ENCODE measurements at places on chromosomes 16 and 17.
A peak's percentile ranks its signal among the peaks of the same experiment; 100 is the strongest.

DNA sequence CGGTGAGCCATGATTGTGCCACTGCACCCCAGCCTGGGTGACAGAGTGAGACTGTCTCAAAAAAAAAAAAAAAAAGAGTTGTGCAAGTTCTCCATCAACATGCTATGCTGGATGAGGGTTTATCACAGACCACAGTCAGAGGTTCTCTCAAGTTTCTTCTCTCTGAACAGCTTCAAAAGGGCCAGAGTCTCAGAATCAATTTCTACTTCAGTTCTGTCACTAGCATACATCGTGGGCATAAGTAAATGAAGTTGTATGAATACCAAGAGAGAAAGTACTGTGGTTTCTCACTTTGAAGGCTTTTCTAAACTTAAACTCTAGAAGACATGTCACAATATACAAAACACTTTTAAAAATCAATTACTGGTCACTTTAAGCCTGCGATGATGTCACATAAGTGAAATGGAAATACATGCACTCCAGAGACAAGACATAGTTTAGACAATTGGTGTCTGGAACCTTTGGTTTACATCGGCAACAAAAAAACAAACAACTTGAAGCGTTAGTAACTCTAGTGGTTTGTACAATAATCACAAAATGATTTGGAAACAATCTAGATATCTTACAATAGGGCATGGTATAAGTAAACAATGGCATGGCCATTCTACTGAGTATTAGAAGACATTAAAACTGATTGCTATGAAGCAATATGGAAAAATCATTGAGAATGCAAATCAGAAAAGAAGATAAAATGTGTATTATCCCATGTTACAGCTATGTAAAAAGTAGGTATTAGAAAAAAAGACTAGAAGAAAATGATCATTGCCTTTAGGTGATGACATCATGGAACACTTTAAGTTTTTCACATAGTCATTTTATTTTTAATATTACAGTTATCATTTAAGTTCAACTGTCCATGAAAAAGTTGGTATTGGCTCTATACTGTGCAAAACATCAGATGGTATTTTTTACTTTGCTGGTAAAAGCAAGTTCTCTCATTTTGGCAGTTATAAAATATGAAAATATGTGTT lies 232.3 kb downstream of the ZFHX3 start:
- H3K36me3 ChIP-seq: no peaks in the 10 kb centered on the region
- no peak overlapping the region for H3K27ac ChIP-seq
- peaks cover 13% of the 10 kb centered on the region for H3K4me1 ChIP-seq
- no peak for DNase-seq
- no peaks in the 10 kb centered on the region for H3K27me3 ChIP-seq
- H3K4me3 ChIP-seq: no peak overlapping the region

GRCh38 chr16:56120447-56121155 lies 70.7 kb upstream of the GNAO1 start:
- H3K36me3 ChIP-seq: no peaks in the 10 kb centered on the region
- no peak for DNase-seq
- H3K4me1 ChIP-seq: peaks cover 31% of the 10 kb centered on the region
- H3K27me3 ChIP-seq: no peaks in the 10 kb centered on the region
- no peak overlapping the region for H3K4me3 ChIP-seq
- no peak overlapping the region for H3K27ac ChIP-seq

DNA sequence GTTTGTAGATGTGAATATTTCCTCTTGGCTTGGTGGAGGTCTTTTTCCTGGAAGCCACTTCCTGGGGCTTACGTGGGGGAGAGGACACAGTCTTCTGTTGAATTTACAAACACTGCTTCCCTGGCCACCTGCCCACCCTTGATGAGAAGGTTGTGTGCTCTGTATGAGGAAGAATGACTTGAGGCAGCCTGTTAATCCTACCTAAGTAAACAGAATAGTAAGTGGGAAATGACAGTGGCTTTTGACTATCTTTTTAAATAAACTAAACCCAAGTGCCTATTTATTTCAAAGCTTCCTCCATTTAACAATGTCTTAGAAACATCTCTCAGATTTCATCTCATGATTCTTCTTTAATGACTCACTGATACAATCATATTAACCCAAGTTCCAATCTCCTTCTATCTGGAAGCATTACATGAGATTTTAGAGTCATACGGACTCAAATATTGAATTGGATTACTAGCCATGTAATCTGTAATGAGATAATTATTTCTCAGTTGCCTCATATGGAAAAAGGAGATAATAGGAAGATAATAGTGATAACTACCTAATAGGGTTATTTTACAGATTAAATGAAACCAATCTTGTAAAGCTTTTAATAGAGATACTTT lies 96.6 kb upstream of the SMIM36 start:
- H3K27me3 ChIP-seq: no peaks in the 10 kb centered on the region
- no peaks in the 10 kb centered on the region for H3K36me3 ChIP-seq
- peaks cover 17% of the 10 kb centered on the region for H3K4me1 ChIP-seq
- no peak for DNase-seq

GRCh38 chr17:50785946-50786570 lies 18.7 kb upstream of the ANKRD40CL start:
- no peaks in the 10 kb centered on the region for H3K36me3 ChIP-seq
- no peak for DNase-seq
- H3K4me3 ChIP-seq: no peak overlapping the region
- no peaks in the 10 kb centered on the region for H3K27me3 ChIP-seq

- H3K4me1 ChIP-seq: no peaks in the 10 kb centered on the region
- H3K27ac ChIP-seq: no peak overlapping the region
These were observed 6.2 kb upstream of the SLC16A13 start for GRCh38 chr17:7029659-7030058.

- no peaks in the 10 kb centered on the region for H3K27me3 ChIP-seq
- no peak overlapping the region for H3K4me3 ChIP-seq
- DNase-seq: no peak
- H3K27ac ChIP-seq: no peak overlapping the region
- H3K36me3 ChIP-seq: no peaks in the 10 kb centered on the region
These were observed 2.0 kb upstream of the RDM1 start for GRCh38 chr17:35932586-35932985.

DNA sequence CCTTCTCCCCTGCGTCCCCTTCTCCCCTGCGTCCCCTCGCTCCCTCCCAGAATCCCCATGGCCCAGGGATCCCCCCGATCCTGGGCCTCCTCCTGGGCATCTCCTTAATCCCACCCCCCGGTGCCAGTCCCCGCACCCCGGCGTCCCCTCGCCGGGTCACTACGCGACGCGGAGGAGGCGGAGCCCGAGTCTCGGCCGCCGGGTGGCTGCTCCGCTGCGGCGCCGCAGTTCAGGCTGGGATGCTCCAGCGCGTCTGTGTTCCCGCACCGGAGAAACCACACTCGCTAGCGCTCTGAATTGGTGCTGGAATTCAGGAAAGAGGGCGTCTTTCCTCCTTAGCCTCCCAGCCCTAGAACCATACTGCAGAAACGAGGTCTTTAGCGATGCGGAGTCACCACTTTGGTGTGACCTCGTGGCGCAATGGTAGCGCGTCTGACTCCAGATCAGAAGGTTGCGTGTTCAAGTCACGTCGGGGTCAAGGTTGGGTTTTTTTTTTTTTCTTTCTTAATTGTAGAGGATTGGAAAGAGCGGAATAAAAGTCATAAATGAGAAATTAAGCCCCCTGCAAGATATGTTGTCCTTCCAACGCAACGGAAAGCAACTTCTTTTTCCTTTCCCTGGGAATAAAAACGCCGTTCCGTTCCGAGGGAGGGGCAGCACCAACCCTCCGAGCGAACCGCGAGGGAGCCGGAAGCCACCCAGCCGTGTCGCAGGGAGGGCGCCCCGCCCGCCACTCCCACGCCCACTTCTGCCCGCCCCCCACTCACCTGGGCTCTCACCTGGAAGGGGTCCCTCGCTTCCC lies 25.7 kb upstream of the SLC47A1 start:
- no peaks in the 10 kb centered on the region for H3K4me1 ChIP-seq
- DNase-seq: peak; percentile 96
- no peaks in the 10 kb centered on the region for H3K36me3 ChIP-seq
- H3K4me3 ChIP-seq: peak overlapping the region; percentile 72

DNA sequence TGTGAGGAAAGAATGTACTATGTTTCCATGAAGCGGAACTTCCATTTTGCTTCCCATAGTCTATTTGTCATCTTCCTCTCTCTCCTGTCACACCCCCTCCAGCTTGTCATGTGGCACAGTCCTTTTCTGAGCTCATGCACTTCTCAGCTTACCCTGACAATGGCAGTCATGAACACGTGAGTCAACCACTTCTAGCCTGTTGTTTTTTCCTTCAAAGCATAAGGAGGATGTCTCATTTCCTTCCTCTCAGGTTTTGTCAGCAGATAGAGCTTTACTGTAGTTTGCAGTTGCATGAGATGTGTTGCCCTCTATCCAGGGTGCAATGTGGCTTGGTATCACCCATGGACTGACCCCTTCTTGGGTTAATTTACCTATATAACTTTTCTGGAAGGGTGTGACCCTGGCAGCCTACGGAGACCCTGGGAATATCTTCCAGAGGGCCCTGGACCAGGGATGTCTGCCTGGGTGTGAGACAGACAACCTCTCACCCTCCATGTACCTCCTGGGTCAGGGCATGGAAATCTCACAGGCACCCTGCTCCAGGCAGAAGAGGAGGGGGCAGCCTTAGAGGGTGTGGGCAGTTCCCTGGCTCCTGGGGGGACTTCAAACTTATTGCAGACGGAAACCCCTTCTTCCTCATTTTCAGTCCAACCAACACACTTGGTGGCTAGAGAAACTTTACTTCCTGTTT lies 4.0 kb upstream of the ZNF267 start:
- peaks cover 8% of the 10 kb centered on the region for H3K27me3 ChIP-seq
- DNase-seq: no peak
- no peaks in the 10 kb centered on the region for H3K36me3 ChIP-seq
- no peak overlapping the region for H3K27ac ChIP-seq
- no peak overlapping the region for H3K4me3 ChIP-seq

DNA sequence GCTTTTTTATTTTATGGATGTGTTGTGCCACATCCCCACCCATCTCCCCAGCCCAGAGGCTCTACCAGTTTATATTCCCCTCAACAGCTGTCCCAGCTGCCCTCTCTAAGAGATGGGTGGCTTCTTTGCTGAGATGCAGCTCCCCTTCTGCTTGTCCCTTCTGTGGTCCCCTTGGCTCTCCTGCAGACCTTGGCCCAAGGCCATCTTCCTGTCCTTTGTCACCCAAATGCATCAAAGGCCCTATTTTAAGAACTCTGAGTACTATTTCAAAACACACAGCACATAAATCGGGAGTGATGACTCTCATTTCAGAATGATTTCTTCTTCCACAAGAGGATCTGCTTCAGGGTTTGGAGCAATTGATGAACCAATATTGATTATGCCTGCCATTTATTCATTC lies 85.3 kb downstream of the SPACA3 start:
- no peak for DNase-seq
- no peaks in the 10 kb centered on the region for H3K36me3 ChIP-seq
- peaks cover 3% of the 10 kb centered on the region for H3K27me3 ChIP-seq

- peaks cover 54% of the 10 kb centered on the region for H3K4me1 ChIP-seq
- no peak overlapping the region for H3K27ac ChIP-seq
- peak; percentile 47 for DNase-seq
- no peaks in the 10 kb centered on the region for H3K27me3 ChIP-seq
These were observed 4.7 kb upstream of the PIPOX start for GRCh38 chr17:29038085-29038795.

DNA sequence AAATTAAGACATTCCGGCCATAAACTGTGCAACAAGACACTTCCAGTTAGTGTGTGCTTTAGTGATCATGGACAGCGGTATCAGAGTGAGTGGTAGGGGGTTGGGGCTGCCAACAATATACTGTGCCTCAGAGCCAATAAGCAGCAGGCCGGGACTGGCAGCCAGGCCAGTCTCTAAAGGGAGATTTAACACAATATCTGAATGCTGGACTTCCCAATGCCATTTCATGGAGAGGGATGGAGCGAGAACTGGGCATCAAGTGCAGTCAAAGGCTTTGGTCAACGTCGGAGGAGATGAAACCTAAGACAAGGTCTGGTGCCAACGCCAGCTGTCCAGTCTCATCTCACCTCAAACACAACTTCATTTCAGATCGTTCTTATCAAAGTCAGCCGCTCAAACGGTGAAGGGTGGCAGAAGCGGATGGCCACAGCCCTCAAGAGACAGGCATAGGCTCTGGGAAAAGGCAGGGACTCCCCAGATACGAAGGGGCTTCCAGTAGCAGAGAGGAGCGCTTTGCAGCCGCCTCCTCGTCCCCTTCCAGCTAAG lies 935 bp downstream of the USP32 start:
- peak overlapping the region; percentile 94 for H3K27ac ChIP-seq
- H3K36me3 ChIP-seq: no peaks in the 10 kb centered on the region

GRCh38 chr16:65365732-65366715 lies 244.2 kb upstream of the CDH11 start:
- no peaks in the 10 kb centered on the region for H3K4me1 ChIP-seq
- H3K36me3 ChIP-seq: no peaks in the 10 kb centered on the region
- no peaks in the 10 kb centered on the region for H3K27me3 ChIP-seq
- no peak for DNase-seq

DNA sequence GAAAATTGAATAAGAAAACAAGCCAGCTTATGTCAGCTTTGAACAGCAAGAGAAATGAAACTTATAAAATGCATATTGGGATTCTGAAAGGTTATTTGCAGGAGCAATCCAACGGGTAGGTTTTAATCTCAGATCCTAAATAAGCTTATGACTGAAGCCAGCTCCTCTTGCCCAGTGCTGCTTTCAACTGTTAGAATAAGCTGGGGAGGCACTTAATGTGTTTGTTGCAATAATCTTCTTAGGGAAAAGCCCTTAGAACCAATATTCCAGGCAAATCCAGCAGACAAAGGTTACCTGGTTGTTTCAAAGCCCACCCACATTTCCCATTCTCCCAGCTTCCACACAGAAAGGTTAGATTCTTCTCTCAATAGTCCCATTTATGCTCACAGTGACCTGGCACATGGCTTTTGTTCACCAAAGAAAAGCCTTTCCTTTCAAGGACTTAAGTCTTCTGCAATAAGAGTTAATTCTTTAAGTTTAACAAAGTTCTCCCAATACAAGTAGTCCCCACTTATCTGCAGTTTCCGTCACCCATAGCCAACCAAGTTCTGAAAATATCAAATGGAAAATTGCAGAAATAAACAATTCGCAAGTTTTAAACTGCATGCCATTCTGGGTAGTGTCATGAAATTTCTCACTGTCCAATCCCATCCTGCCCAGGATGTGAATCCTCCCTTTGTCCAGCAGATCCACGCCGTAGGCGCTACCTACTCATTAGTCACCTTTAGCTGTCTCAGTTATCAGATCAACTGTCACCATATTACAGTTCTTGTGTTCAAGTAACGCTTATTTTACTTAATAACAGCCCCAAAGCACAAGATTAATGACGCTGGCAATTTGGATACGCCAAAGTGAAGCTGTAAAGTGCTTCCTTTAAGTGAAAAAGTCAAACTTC lies 5.9 kb downstream of the TEX2 start:
- peak overlapping the region; percentile 19 for H3K4me3 ChIP-seq
- H3K36me3 ChIP-seq: no peaks in the 10 kb centered on the region
- H3K4me1 ChIP-seq: peaks cover 43% of the 10 kb centered on the region
- peak; percentile 78 for DNase-seq
- peaks cover 9% of the 10 kb centered on the region for H3K27me3 ChIP-seq
- H3K27ac ChIP-seq: peak overlapping the region; percentile 49

- H3K27me3 ChIP-seq: peaks cover 23% of the 10 kb centered on the region
- no peaks in the 10 kb centered on the region for H3K36me3 ChIP-seq
- H3K4me3 ChIP-seq: peak overlapping the region; percentile 23
- peaks cover 40% of the 10 kb centered on the region for H3K4me1 ChIP-seq
These were observed 1.3 kb upstream of the TMEM92 start for GRCh38 chr17:50272711-50273653.

- H3K27ac ChIP-seq: no peak overlapping the region
- no peaks in the 10 kb centered on the region for H3K36me3 ChIP-seq
- peaks cover 11% of the 10 kb centered on the region for H3K4me1 ChIP-seq
- no peak for DNase-seq
- H3K4me3 ChIP-seq: no peak overlapping the region
These were observed 28.3 kb downstream of the CCDC40 start for GRCh38 chr17:80064696-80065095.

All from neural progenitor cell (in vitro differentiated cells).